NCI-H69 (cell line): ENCODE measurements at places on chromosomes 7 and 10.

DNA sequence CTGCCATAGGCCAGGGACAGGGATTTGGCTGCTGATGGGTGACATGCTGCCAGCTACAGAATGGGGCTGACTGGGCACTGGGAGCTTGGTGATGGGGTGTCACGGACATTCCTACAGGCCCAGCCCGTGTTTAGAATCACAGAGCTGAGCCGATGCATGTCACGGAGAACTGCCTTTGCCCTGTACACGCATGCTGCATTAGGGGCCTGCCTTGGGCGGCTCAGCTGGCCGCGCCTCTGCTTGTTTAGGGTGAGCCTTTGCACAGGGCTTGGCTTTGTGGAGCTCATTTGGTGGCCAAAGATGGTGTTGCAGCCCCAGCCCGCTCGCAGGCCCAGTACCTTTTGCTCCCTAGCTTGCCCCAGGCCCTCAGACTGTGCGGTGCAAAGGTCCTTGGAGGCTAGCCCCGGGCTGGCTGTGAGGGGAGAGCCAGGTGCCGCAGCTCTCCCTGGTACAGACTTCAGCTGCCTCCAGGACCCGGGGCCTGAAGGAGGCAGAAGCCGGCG is 108.4 kb upstream of the BTBD16 start:
- DNase-seq = peak; percentile 65

- no peak for DNase-seq
These were observed 43.8 kb downstream of the GRB10 start for GRCh38 chr7:50738932-50739331.

- DNase-seq = no peak
These were observed 379.7 kb upstream of the FOXK1 start for GRCh38 chr7:4302203-4302905.

GRCh38 chr7:94687810-94688209 is 31.9 kb upstream of the SGCE start:
- no peak for DNase-seq

DNA sequence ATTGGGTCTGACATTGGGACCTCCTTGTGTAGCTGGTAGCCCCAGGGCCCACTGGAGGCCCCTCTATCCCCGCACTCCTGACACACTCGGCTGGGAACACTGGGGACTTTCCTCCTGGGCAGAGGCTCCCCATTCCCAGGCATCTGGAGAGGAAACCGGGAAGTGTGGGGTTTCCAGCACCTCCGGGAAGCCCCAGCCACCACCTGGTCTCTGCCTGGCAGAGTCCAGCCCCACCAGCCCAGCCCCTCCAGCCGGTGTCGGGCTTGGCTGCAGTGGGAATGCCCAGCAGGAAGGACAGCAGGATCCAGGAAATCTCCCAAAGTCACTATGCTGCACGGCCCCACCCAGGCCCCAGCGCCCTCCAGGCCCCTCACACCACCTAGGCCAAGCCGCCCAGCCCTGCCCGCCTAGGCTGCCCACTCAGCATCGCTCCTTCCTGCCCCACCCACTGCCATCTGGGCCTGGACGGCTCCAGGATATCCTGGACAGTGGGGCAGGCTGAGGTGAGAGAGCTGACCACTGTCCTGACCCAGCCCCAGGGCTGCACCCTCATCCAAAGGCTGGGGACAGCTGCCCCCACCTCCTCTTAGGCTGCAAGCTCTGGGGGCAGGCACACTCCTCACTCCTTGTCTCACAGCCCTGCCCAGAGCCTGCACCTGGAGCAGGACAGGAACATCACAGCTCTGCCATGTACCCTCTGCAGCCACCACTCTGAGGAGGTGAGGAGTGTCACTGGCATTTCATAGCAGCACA is 11.8 kb downstream of the RASGEF1A start:
- no peak for DNase-seq

DNA sequence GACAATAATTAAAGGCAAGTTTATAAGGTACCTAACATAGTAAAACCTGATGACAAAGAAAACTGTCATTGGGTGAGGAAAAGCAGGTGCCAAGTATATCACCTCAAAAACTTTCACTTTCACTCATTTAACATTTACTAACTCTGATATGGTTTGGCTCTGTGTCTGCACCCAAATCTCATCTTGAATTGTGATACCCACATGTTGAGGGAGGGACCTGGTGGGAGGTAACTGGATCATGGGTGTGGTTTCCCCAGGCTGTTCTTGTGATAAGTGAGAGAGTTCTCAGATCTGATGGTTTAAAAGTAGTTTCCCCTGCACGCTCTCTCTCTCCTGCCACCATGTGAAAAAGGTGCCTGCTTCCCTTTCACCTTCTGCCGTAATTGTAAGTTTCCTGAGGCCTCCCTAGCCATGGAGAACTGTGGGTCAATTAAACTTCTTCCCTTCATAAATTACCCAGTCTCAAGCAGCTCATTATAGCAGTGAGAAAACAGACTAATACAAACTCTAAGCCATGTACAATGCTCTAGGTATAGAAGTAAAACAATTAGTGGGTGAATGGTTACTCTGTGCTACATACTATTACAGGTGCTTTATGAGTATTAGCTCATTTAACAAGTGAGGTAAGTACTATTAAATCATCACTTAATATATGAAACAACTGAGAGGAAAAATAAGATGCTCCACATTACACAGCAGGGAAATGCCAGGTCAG is 199.0 kb downstream of the CHCHD3 start:
- peak; percentile 18 for DNase-seq

DNA sequence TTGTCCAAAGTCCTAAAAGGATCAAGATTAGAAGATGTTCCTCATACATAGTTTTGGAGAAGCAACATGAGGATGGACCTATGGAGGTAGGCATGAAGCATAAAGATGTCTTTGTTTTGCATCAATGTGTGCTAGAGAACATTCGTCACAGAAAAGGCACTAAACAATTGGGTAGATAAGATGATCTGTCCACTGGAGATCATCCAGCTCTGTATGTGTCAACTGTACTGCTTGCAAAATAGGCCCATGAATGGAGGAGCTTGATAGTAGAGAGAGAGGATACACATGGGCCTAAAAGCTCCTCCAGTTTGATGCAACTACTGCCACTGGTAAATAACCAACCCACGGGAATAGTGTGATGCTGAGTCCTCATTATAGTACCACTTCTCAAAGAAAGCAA is 286.4 kb upstream of the HGF start:
- DNase-seq = no peak

DNA sequence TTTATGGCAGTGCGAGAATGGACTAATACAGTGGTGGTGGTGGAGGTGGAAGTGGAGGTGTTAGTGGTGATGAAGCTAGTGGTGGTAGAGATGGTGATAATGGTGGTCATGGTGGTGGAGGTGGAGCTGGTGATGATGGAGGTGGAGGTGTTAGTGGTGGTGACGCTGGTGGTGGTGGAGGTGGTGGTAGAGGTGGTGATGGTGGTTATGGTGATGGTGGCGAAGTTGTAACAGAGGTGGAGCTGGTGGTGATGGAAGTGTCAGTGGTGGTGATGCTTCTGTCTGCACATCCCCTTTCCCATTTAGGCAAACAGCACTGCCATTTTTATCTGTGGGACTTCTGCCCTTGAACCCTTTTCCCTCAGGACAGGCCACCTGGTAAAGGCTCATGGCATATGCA is 7.4 kb upstream of the PTPRN2 start:
- no peak for DNase-seq

DNA sequence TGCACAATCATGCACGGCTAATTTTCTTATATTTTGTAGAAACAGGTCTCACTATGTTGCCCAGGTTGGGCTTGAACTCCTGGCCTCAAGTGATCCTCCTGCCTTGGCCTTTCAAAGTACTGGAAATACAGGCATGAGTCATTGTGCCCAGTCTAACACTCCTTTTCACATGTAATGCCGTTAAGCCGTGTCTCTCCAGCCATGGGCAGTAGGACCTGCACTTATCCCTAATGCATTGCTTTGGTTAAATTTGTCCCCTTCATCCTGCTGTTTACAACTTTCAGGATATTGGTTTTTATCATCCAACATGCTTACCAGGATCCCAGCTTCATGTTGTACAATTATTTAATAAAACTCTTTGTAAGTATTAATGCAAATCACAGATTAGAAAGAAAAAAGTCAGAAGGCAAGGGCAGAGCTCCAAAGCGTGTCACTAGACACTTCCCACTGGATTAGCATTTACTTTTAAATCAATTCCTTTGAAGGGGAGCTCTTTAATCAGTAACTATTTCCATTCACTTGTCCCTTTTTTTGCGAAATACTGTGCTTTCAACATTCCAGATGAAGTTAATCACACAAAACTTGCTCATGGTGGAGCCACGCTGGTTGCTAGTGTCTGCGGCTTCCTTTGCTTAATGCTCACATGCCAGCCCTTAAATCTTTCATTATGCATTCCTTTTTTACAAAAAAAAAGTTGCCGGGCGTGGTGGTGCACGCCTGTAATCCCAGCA is 256.0 kb upstream of the AUTS2 start:
- no peak for DNase-seq

DNA sequence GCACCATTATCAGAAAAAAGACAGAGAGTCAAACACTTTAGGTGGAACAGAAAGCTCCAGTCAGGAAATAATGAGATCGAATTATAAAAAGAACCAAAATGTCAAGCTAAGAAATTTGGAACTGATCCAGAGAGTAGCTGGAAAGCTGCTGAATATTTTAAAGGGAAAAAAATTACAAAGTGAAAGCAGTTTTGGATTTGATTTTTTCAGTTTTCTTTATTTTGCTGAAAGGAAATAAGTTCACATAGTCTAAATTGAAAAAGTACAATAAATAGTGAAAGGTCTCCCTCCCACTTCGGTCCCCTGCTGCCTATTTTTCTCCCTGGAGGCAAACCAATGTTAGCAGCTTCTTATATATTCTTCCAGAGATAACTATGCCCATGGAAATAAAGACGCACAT is 11.3 kb upstream of the TOMM7 start:
- no peak for DNase-seq

DNA sequence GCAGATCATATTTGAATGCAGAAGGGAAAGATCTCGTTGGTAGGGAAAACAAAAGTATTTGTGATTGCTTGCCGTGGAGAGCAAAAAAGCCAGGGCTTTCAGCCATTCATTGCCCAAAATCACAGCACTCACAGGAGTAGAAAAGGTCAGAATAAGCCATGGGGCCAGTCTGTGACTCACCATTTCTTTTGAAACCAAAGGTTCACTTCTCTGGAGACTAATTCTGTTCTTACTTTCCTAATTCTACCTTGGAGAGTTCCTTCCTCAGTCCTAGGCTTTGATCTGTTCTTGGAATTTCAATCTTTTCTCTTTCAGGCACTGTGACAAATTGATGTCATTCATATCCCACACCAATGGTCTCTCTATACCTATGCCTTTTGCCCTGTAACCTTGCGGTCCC is 54.1 kb upstream of the FAM180A start:
- DNase-seq = no peak

GRCh38 chr10:12954866-12955265 is 46.6 kb downstream of the CCDC3 start:
- DNase-seq = no peak
